ENCODE measurements at places on chromosomes 5 and 9. TPM values are rescaled to one million over a fixed set of nuclear protein-coding genes. Genes with fewer than 3 reads are reported as not detected.

DNA sequence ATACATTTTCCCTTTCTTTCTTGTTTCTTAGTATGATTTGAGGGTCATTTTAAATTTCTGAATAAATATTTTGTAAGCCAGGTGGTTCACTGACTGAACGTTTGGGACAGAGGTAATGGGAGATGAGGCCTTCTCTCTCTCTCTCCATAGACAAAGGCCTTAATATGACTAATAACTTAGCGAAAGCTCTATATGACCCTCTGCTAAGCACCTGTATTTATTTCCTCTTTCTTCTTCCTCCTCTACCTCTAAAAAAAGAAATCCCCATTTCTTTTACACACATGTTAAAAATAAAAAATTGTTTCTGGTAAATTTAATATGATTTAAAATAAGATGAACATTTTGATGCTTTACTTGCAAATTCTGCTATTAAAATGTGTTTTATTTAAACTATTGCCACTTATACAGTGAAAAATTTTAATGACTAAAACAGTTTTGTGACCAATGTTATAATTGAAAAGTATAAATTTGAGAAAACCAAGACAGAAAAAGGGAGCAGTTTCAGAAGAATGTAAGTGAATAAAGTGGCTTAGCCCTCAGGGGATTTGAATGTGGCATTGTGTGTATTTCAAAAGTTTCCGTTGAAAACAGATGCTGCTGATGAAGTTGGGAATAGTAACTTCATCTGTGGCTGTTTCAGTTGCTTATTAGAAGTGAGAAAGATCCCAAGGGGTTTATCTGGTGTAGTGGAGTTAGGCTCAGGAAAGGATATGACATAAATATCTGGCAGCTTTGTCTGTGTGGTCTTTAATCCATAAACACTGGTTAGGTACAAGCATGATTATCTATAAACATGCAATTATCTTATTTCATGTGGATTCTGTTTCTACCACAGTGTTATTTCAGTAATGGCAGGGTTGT, 128.6 kb upstream of the GRHPR start:
- DNase-seq: peak; percentile 23
- peaks cover 45% of the 10 kb centered on the region for H3K4me1 ChIP-seq
- peak overlapping the region; percentile 30 for H3K27ac ChIP-seq

DNA sequence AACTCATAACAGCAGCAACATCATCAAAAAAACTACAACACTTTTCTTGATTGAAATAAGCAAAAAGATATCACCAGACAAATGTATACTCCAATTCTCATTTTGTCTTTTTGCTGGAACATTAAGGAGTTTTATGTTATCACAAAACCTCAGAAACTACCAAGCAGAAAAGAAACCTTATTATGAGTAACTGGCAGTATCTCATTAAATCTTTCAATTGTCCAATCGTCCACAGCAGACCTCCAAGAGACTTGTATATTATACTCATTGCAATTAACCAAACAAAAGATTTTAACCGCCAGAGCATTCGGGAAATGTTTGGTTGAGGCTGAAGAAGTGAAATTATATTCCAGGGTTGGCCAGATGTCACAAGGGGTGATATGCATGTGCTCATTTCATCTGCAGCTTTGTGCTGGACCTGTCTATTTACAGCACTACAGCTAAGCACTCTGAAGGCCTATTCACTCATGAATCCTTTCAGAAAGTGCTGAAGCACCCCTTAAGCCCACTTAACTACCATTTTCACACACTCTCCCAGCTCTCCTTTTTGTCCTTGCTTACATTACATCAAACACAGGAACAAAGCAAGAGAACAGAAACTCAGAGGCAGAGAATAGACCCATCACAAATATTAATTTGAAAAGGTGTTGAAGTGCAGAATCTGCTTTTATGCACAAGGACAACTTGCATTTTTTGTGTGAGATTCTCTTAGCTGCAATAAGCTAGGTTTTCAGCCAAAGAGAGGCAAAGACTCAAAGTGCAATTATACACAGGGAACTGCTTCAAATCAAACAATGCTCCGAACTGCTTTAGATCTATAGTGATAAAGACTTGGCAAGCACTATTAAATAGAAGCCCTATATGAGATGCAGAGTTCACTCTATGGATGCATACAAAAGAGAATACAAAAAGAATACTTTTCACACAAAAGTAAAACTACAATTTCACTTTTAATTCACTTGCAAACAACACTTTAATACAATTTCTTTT, 150.4 kb upstream of the POU5F2 start:
- H3K36me3 ChIP-seq: no peaks in the 10 kb centered on the region
- peaks cover 4% of the 10 kb centered on the region for H3K4me1 ChIP-seq
- H3K27ac ChIP-seq: no peak overlapping the region
- DNase-seq: no peak

DNA sequence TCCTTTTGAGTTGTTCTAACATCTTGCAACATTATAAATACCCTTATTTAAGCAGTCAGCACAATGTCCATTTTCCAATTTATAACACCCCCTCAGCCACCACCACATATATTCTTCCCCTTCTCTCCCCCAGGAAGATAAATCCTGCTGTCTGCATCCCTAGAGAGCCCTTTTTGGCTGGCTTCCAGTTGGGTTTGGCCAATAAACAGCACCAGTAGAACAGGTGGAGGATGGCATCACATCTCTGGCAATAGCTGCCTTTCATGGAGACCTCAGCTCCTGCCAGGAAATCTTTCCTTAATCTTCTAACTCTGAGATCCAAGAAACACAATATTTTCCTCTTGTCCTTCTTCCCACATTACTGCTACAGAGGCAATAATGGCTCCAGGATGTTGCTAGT, 53.7 kb downstream of the TRIM36 start:
- no peaks in the 10 kb centered on the region for H3K36me3 ChIP-seq
- H3K27me3 ChIP-seq: peaks cover 17% of the 10 kb centered on the region
- no peaks in the 10 kb centered on the region for H3K4me1 ChIP-seq
- H3K27ac ChIP-seq: no peak overlapping the region

GRCh38 chr5:67620424-67621397, 424.1 kb upstream of the CD180 start:
- H3K4me3 ChIP-seq: no peak overlapping the region
- peaks cover 3% of the 10 kb centered on the region for H3K27me3 ChIP-seq
- no peaks in the 10 kb centered on the region for H3K36me3 ChIP-seq
- H3K27ac ChIP-seq: no peak overlapping the region

GRCh38 chr5:118557251-118557661, 431.1 kb downstream of the DTWD2 start:
- H3K36me3 ChIP-seq: no peaks in the 10 kb centered on the region
- no peaks in the 10 kb centered on the region for H3K27me3 ChIP-seq
- no peak overlapping the region for H3K4me3 ChIP-seq

DNA sequence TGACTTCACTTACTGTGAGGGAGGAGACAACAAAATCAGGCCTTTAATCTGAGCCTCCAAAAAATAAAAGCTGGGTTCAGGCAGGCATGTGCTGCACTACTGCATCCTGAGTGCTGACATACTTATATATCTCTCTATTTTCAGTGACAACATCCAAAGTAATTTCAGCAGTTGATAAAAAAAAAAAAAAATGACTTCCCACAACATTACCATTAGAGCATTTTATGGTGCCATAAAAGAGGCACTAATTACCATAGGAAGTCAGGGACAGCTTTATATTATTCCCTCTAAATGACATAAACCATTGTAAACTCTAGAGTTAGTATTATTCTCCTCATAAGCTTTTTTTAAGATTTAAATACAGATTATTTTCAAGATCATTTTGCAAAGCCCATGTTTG, 346.1 kb downstream of the SLCO4C1 start:
- no peaks in the 10 kb centered on the region for H3K36me3 ChIP-seq
- no peak overlapping the region for H3K27ac ChIP-seq
- no peaks in the 10 kb centered on the region for H3K4me1 ChIP-seq
- H3K27me3 ChIP-seq: no peaks in the 10 kb centered on the region

DNA sequence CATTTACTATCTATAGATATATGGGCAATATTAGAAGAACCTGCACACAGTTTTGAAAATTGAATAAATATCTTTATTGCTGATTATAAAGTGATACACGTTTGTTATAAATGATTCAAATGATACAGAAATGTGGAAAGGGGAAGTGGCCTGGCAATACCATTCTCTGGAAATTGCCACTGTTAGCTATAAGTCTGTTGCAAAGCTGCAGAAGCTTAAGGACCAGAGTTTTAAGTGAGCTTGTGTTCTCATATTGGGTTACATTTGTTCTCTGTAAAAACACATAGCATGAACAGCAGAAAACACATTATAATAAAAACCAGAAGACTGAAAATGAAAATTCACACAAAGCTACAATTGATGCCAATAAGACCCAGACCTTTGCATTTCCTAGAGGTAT, 59.6 kb downstream of the RASGRF2 start:
- H3K27me3 ChIP-seq: no peaks in the 10 kb centered on the region
- H3K27ac ChIP-seq: no peak overlapping the region
- DNase-seq: no peak
- H3K4me3 ChIP-seq: no peak overlapping the region
- H3K36me3 ChIP-seq: no peaks in the 10 kb centered on the region
- H3K4me1 ChIP-seq: no peaks in the 10 kb centered on the region

DNA sequence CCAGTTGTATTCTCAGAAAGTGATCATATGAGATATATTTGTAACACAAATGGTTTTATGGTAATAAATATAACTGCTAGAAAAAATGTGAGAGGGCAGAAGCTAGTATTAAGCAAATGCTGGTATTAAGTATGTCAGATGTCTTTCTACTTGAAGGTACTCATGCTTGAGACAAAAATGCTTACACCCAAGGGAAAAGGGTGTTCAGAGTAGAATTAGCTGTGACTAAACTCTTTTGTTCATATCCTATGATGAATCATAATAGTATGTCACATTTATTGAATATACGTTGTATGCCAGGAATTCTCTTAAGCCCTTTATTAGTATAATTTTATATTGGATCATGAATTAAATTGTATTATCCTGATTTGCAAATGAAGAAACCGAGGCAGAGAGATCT, 2.2 kb downstream of the ADGRV1 start:
- H3K4me1 ChIP-seq: no peaks in the 10 kb centered on the region
- DNase-seq: no peak
- H3K27ac ChIP-seq: no peak overlapping the region
- H3K4me3 ChIP-seq: no peak overlapping the region
- no peaks in the 10 kb centered on the region for H3K36me3 ChIP-seq

- H3K4me1 ChIP-seq: no peaks in the 10 kb centered on the region
- no peak overlapping the region for H3K4me3 ChIP-seq
- no peaks in the 10 kb centered on the region for H3K36me3 ChIP-seq
- no peak overlapping the region for H3K27ac ChIP-seq
- no peaks in the 10 kb centered on the region for H3K27me3 ChIP-seq
Measured at GRCh38 chr5:45454114-45454513, 242.1 kb downstream of the HCN1 start.

The EPB41L4B gene
- not detected for total RNA-seq

The QRFP gene
- not detected for total RNA-seq

The JAKMIP2 gene
- not detected for total RNA-seq
